ENCODE measurements at places on chromosomes 13 and 19. TPM values are rescaled to one million over a fixed set of nuclear protein-coding genes. Genes with fewer than 3 reads are reported as not detected.
A peak's percentile ranks its signal among the peaks of the same experiment; 100 is the strongest.

- DNase-seq, result no peak
Measured at GRCh38 chr13:33997574-33997973, 179.6 kb downstream of the RFC3 start.

- DNase-seq, result peak; percentile 91
Measured at GRCh38 chr13:34640179-34640992, 301.7 kb upstream of the NBEA start.

GRCh38 chr19:34687348-34687747, 9.9 kb downstream of the ZNF302 start:
- no peak for DNase-seq

- DNase-seq, result peak; percentile 15
Measured at GRCh38 chr13:39451301-39451700, 151.7 kb downstream of the LHFPL6 start.

DNA sequence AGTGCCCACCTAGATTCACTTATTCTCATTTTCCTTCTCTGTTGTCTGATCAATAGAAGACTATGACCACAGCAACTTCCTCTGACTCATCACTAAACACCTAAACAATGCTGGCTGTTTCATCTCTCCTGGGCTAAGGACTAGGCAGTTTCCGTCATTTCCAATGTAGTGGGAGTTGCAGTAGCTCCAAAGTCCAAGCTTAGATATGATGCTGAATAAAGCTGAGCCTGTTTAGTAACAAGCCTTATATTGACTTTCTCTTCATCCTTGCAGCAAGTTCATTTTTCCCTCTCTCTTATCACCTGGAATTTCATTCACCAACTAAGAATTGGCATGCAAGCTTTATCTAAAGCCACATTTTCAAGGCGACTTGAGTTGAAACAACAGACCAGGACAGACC, 53.5 kb upstream of the PCDH9 start:
- DNase-seq, result no peak

- no peak for DNase-seq
Measured at GRCh38 chr13:103130681-103131210, 64.5 kb upstream of the SLC10A2 start.

ZNF541 gene
- not detected for total RNA-seq

GRCh38 chr13:59701261-59701660, 462.5 kb downstream of the DIAPH3 start:
- no peak for DNase-seq

DNA sequence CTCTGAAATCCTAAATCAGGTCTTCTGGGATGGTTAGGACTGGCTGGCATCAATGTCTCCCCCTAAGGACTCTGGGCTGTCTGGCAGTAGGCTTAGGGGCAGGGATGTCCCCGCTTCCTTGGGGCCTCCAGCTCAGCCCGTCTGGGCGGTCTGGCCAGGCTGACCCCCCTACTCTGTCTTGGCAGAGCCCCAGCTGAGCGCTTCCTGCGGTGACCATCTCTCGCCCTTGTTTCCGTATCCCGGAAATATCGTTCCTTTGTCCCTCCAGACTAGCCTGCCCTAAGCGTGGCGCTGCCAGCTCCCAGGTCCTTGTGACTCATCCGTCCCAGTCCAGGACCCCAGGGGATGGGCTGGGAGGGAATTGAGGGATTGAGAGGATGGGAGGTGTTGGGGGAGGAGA, 11.3 kb downstream of the GTPBP3 start:
- peak; percentile 74 for DNase-seq

CYP2S1 gene
- 1.2 TPM for total RNA-seq

KLK1 gene
- total RNA-seq, result not detected

- no peak for DNase-seq
Measured at GRCh38 chr13:52975969-52976368, 52.6 kb upstream of the OLFM4 start.

GRCh38 chr19:4189641-4190040, 7.2 kb downstream of the ANKRD24 start:
- no peak for DNase-seq

DNA sequence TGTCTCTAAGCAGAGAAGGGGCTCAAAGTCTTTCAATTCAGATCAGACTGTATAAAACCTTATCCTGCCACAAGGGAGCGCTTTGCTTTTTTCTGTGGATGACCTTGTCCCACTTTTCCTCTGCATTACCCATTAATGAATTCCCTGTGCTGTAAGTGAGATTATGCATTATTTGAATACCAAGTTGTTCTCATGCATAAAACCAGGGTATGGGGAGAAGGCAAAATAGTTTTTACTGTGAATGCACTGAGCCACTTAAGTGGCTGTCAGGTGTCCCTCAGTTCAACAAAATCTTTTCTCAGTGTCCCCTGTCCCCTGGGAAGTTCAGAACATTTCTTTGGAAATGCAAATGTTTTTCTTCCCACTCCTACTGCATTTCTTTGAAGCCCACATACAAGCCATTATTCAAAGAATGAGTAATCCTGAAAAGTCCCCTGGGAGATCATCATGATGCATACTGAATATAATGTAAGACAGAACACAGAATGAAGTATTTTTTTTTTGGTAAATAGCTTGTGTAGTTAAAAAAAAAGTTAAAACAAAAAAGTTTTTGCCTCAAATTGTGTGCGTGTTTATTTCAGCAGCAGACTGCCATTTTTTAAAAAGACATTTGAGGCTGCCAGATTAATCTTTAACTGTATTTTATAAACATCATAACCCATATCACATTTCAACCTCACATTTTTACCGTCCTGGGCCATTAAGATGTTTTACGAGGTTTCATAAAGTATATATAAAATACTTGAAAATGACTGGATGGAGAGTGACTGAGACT, 506.7 kb upstream of the PCDH9 start:
- DNase-seq, result peak; percentile 78

LHB gene
- total RNA-seq, result not detected

DNA sequence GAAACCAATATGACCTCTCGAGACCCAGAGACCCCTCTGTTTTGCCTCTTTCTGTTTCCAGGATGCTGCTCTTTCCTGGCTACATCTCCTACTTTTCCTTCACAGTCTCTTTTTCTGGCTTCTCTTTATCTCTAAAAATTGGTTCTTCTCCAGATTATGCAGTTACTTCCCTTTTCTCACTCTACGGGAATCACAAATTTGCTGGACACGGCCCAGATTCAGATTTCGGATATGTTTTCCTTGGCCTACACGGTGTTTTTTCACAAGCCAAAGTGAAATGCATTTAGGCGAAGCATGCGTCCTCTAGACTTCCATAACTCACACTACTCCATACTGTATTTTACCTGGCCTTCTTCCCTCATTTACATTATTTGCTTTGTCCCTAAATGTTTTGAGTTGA, 214.7 kb upstream of the MIR17HG start:
- DNase-seq, result no peak

DNA sequence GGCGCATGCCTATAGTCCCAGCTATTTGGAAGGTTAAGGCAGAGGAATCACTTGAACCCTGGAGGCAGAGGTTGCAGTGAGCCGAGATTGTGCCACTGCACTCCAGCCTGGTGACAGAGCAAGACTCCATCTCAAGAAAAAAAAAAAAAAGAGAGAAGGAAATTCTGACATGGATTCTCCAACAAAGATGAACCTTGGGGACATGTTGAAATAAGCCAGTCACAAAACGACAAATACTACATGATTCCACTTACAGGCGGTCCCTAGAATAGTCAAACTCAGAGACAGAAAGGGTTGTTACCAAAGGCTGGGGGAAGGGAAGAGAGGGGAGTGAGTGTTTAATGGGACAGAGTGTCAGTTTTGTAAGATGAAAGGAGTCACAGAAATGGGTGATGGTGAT, 66.4 kb downstream of the F2RL3 start:
- no peak for DNase-seq

CEACAM7 gene
- total RNA-seq, result 3.6 TPM

DNA sequence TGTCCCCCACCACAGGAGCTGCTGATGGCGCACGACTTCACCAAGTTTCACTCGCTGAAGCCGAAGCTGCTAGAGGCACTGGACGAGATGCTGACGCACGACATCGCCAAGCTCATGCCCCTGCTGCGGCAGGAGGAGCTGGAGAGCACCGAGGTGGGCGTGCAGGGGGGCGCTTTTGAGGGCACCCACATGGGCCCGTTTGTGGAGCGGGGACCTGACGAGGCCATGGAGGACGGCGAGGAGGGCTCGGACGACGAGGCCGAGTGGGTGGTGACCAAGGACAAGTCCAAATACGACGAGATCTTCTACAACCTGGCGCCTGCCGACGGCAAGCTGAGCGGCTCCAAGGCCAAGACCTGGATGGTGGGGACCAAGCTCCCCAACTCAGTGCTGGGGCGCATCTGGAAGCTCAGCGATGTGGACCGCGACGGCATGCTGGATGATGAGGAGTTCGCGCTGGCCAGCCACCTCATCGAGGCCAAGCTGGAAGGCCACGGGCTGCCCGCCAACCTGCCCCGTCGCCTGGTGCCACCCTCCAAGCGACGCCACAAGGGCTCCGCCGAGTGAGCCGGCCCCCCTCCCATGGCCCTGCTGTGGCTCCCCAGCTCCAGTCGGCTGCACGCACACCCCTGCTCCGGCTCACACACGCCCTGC, 4.4 kb upstream of the NOP53 start:
- no peak for DNase-seq

DNA sequence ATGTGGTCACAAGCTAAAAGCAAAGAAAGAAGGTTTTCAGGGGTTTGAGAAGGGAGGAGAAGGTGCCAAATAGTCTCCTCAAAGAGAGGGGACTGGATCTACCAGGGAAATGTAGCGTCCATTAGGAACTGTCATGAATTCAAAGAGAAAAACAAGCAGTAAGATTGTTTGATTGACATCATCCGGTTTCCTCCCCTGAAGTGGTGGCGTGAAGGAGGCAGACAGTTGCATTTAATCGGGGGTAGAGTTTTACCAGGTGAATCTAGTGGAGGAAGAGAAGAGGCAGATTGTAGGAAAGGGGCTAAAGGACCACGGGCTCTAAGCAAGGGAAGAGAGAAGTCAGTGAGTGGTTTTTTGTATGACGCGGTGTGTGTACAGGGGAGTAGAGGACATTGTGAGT, 13.0 kb upstream of the CYSLTR2 start:
- no peak for DNase-seq

PAN3 gene
- 27.4 TPM for total RNA-seq

DNA sequence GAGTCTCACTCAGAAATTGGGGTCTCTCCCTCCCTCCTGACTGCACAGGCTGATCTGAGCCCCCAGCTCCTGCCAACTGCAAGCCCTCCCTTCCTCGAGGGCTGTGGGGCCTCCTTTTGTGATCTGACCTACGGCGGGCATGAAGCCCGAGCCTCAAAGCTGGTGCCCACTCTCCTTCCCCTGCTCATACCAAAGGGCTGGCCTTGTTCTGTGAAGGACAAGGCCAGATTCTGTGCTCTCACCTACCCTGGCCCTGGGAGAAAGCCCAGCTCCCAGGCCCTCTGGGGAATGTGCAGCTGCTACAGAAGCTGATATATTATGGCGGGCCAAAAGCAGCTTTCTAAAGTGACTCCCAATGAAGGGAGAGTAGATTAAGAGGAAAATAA, 9.0 kb upstream of the ECH1 start:
- no peak for DNase-seq

MEIS3 gene
- 91.2 TPM for total RNA-seq

RGL3 gene
- 0.96 TPM for total RNA-seq

GRCh38 chr19:29520390-29520789, 5.4 kb upstream of the VSTM2B start:
- no peak for DNase-seq

DZIP1 gene
- total RNA-seq, result 37.6 TPM

GRCh38 chr13:81487151-81487550, 1146.2 kb upstream of the SPRY2 start:
- no peak for DNase-seq

DNA sequence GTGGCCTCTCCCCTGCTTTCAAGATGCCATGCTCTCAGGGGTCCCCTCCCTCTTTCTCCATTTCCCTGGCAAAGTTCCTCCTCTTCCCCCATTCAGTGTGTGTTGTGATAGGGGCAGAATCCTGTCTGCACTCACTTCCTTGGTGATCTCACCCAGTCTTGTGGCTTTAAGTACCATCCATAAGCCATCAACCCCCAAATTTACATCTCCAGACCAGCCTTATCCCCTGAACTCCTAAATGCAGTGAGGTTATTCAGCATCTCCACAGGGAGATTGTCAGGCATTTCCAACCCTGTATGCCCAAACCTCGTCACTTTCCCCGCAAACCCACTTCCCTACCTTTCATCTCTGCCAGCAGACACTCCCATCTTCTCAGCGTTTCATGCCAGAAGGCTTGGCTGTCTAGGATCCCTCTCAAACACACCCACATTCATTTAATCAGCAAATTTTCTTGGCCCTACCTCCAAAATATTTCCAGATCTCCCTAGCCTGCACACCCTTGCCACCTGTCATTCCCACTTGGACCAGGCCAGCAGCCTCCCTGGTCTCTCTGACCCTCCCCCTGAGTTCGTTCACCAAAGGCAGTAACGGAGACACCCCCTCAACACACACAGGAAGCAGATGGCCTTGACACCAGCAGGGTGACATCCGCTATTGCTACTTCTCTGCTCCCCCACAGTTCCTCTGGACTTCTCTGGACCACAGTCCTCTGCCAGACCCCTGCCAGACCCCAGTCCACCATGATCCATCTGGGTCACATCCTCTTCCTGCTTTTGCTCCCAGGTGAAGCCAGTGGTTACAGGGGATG, at the start of gene HCST:
Gene HCST (plus strand): TSS at position 676 of the 808 bp plus-strand sequence. CDS start 65 bp downstream, at position 741.
- peak; percentile 54 for DNase-seq

GRCh38 chr19:41570179-41570578, 5.8 kb upstream of the CEACAM21 start:
- no peak for DNase-seq

GRCh38 chr13:43074824-43075510, 51.6 kb downstream of the DNAJC15 start:
- DNase-seq, result no peak

GRCh38 chr19:2587001-2587719, 111.2 kb downstream of the GADD45B start:
- no peak for DNase-seq

GRCh38 chr13:24042710-24043440, 117.6 kb upstream of the SPATA13 start:
- DNase-seq, result no peak

CCDC194 gene
- total RNA-seq, result not detected

- no peak for DNase-seq
Measured at GRCh38 chr13:43648733-43649132, 138.0 kb downstream of the ENOX1 start.

CABP5 gene
- 11.8 TPM for total RNA-seq

RNF17 gene
- not detected for total RNA-seq

- no peak for DNase-seq
Measured at GRCh38 chr13:67821606-67822005, 591.5 kb upstream of the PCDH9 start.

GRCh38 chr13:27448308-27448707, 2.1 kb downstream of the MTIF3 start:
- DNase-seq, result no peak

GRCh38 chr19:16373989-16374388, 49.4 kb downstream of the KLF2 start:
- no peak for DNase-seq

DNA sequence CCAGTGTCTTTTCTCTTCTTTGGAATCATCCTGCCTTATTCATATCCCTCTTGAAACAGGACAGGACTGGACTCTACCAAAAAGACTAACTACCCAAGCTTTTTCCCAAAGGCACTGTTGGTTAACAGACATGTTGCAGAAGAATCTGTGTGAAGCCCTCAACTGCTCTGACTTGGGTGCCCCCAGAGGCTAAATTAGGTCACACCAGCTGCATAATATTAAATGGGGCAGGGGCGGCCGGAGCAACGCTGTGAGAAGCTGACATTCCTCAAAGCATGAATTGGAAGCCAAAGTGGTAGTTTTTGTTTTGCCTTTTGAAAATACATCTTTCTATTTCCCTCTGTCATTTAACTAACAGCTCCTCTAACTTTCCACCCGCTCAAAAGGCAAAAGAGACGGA, 185.9 kb downstream of the LHFPL6 start:
- no peak for DNase-seq

FSD1 gene
- total RNA-seq, result 3.4 TPM

CC2D1A gene
- total RNA-seq, result 0.96 TPM

Data from umbilical cord (tissue), 2 donors.